Ascending aorta (tissue), 2 donors: ENCODE measurements at places on chromosomes 4 and X.

- DNase-seq: no peak
Observed at GRCh38 chr4:74364256-74364651, 691 bp upstream of the EREG start.

DNA sequence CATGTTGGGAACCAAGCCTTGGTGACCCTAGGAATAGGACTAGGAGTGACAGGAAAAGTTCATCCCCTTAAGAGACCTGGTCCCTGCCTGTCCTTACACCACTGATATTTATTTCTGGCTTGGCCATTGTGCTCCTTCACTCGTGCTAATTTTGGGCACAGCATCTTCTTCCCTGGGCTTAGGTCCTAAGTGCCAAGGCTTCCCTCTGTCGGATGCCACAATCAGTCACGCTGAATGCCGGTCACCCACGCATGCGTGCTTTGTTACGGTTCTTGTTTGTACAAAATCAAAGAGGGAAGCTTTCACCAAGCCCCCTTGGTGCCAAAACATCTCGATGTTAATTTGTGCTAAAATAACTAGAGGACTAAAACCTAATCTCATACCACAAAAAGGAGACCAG lies 17.4 kb upstream of the MAP3K15 start:
- DNase-seq: no peak

GRCh38 chrX:69603566-69604194 lies 12.2 kb upstream of the EDA start:
- DNase-seq: no peak

- no peak for DNase-seq
Observed at GRCh38 chr4:68658672-68659071, 11.8 kb downstream of the UGT2B15 start.

GRCh38 chr4:186607490-186607889 lies 52.1 kb upstream of the MTNR1A start:
- DNase-seq: no peak

DNA sequence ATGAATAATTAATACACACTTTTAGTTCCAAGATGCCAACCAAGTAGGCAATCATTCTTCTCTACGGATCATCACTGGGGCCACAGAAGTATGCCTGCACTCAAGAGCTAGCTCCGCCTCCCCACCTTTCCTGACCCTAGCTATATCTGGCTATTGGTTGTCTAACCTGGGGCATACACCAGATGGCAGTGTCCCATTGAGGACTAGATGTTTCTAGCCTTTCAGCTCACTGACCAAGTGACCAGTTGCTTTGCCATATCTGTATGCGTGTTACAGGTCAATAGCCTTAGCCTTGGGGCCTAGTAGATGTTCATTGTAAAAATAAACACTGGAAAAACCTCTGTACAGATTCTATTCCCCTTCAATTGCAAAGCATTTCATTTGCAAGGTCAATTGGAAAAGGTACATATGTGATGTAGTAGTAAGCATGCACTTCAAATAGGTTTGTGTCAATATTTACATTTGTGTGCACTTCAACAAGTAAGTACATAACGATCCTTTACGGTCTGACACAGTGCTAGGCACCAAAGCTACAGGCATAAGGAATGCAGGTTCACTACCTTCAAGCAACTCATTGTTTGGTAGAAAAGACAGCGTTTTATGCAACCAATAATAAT lies 521.7 kb downstream of the PPARGC1A start:
- DNase-seq: no peak

- DNase-seq: no peak
Observed at GRCh38 chr4:184951668-184952160, 66.6 kb upstream of the HELT start.
